ENCODE measurements at places on chromosomes 2 and 18.
A peak's percentile ranks its signal among the peaks of the same experiment; 100 is the strongest.

GRCh38 chr2:204030322-204030721, 93.8 kb downstream of the ICOS start:
- DNase-seq = no peak

DNA sequence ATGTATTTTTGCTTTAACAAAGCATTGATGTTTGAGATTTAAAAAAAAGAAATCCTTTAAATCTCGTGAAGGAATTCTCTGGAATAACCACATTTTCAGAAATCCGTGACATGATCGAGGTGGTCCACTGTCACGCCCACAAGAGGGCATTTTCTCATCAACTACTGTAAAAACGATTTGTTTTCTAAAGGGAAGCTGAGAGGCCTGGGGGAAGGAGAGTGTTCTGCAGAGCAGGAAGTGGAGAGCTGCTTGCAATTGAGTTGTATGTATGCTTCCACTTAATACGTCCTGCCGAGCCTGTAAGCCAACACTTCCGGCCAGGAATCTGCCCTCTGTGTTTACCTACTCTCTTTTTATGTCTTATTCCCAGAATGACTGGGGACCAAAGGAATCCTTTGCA, 19.4 kb downstream of the KLHL29 start:
- DNase-seq = peak; percentile 7

- peak; percentile 82 for DNase-seq
Measured at GRCh38 chr2:11829947-11830707, 83.7 kb downstream of the LPIN1 start.

DNA sequence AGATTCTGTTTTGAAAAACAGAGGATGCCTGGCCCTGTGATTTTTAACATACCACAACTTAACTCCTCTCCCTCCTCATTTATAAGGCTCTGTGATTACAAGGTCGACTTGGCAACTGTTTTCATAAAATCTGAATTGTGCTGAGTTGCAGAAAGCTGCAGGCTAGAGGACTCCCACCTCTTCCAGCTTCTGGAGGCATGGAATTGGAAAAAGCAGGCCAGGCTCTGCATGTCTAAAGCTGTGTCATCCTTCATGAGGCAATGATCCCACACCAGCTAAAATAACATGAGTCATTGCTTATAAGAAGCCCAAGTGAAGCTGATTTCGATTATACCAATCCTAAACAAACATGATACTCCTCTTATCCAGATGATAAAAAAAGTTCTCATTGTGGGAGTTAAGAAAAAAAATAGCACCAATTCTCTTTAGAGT, 11.7 kb downstream of the ARHGAP28 start:
- DNase-seq = no peak

- DNase-seq = no peak
Measured at GRCh38 chr2:65856928-65857327, 424.5 kb upstream of the SPRED2 start.

DNA sequence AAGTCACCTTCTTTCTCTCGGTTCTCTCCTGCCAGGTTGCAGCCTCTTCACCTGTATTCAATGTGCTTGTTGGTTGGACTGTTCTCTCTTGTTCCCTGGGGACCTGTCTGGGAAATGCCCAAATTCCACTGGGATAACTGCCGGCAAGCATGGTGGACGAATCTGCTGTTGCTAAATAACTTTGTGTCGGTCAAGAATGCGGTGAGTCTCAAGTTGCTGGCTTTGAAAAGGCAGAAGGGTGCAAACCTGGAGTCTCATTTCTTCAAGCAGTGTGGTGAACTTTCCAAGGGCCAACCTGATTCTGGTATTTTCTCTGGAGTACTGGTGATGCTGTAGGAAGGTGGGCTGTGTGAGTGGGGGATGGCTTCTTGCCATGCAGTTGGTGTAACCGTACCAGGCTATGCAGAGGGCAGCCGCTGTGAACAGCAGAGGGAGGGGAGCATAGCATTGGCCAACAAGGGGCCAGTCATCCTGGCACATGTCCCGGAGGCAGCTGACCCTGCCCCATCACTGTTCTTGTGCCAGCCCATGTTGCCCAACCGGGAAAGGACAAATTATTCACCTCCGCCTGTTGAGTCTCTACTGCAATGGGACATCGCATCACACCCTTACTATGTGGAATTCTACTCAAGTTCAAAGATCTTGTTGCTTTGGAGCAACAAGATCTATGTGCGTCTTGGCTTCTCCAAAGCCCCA, 88.1 kb upstream of the SEC11C start:
- DNase-seq = no peak

GRCh38 chr2:85753525-85754312, at the start of gene ATOH8:
ATOH8 (plus strand) TSS chr2:85753991; CDS start chr2:85754190, 199 bp downstream.
- peak; percentile 78 for DNase-seq

DNA sequence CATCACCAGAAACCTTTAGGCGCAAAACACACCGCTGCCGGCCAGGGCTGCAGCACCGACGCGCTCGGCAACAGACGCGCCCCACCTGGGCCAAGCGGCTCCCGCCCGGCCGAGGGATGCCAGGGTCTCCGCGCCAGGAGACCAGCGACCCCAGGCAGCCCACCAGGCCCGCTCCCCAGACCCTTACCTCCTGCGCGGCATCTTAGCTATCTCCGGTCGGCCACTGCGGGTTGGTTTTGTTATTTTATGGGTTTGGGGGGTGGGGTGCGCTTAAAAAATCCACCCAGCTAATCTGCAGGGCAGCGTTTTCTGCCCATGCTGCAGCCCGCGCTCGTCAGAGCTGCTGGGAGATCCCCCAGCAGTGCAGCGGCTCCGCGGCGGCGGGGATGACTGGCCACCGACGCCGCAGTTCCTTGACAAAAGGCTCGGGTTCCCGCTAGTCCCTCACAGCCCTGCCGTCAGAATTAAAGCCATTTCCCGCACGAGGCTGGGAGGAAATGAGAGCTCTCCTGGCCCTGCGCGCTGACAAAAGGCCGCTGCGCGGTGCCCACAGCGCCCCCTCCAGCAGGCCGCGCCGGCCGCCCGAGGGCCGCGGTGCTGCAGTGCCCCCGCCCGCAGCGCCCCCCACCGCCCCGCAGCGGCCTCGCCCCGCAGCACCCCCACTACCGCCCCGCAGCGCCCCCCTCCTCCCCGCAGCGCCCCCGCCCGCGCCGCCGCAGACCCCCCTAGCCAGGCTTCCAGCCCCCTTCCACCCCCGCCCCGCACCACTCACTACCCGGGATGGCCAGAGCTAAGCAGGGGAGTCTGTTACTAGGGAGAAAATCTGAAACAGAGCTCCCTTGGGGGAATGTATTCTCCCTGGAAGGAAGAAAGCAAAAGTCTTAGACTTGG, at the start of gene ADD2:
Gene ADD2 (minus strand): TSS at position 502 of the 891 bp plus-strand sequence. CDS start 61,792 bp downstream, outside the sequence.
- peak; percentile 59 for DNase-seq

DNA sequence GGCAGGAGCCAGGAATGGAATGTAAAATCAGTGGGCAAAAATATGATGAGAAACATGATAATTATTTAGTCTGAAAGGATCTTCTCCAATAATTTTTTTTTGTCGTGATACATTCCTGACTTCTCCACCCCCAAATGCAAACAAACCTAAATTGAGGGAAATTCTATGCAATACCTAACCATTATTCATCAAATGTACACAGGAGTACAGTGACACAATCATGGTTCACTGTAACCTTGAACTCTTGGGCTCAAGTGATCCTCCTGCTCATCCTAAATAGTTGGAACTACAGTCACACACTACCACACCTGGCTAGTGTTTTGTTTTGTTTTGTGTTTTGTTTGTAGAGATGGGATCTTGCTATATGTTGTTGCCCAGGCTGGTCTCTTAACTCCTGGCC, 46.5 kb downstream of the RAB10 start:
- DNase-seq = no peak

GRCh38 chr2:85611705-85612587, at the start of gene C2orf68:
C2orf68 (minus strand) TSS chr2:85612066; CDS start chr2:85611984, 82 bp downstream.
- peak; percentile 91 for DNase-seq

GRCh38 chr2:217751192-217751591, 251.6 kb downstream of the TNS1 start:
- DNase-seq = no peak

DNA sequence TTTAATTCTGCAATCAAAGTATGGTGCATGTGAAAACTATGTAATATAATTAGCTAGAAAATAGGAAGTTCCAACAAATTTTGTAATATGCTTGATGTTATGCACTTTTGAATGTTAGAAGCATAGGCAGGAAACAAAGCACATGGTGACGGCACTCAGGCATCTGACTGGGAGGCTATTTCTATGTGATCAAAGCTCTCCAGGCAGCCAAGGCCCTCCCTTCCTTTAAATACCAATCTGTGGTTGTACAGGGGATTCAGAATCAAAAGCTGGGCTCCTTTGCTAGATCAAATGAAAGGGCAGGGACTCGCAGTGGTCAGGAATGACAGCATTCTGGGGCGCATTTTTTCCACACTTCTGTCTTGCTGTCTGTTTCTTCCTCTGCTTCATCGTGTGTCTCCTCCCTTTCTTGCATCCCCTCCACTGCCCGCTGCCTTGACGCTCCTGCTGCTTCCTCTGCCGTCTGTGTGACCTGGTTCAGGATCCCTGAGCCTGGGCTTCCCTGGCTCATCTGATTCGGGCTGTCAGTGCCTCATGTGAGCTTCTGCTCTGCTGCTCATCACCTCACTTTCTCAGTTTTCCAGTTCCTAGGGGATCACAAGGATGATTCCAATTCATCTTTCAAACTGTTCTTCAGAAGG, 30.9 kb downstream of the TMEM182 start:
- no peak for DNase-seq

- DNase-seq = no peak
Measured at GRCh38 chr2:224036731-224037361, 2.2 kb downstream of the SERPINE2 start.

DNA sequence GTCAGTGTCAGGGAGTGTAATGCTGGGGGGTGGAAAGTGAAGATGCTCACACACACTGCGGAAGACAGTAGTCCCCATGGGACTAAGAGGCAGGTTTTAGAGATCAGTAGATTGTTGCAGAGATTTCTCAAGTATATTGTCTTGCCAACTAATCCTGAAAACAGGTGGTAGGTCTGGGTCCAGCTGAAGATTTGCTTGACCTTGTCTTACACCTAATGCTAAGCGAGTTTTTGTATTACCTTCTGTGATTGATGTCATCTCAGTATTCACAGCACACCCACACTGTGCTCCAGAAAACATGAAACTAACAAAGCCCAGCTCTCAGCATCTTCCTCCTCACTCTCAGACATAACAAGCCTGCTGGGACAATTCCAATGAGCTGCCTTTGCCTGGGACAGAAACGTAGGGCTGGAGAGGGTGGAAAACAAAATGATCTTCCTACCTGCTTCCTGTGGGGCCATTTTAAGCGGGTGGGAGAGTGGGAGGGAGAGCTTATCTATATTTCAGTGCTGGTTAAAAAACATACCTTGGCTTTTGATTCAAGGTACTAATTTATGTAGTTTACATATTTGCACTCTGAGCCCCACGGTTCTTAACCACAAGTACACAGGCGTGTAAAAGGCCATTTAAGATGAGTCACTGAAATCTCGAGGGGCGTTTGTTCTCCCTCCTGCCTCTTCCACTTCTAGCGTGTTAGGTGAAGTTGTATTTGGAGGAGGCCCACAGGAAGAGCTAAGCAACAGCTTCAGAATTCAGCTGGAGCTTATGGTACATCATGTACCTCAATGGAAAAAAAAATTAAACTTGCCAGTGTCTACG, 23.1 kb upstream of the RBMS1 start:
- no peak for DNase-seq

GRCh38 chr2:134564549-134564948, 154.3 kb downstream of the TMEM163 start:
- no peak for DNase-seq

- no peak for DNase-seq
Measured at GRCh38 chr2:207720517-207721187, 9.2 kb downstream of the CCNYL1 start.

DNA sequence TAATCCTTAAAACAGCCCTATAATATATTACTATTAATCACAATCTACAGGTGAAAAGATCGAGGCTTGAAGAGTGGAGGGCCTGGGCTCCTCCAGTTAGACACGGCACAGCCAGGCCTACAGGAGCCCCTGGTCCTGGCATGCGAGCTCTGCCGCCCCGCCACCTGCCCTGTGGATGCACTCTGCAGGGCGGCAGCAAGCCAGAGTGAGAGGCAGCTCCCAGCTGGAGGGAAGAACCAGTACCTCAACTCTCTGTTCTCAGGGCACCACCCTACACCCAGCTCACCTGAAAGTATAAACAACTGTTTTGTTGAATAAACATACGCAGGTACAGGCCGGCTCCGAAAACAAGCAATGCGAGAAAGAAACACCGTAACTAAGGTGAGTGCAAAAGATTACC, 34.6 kb downstream of the EIPR1 start:
- DNase-seq = no peak

GRCh38 chr18:78721238-78721875, 258.3 kb upstream of the SALL3 start:
- no peak for DNase-seq

DNA sequence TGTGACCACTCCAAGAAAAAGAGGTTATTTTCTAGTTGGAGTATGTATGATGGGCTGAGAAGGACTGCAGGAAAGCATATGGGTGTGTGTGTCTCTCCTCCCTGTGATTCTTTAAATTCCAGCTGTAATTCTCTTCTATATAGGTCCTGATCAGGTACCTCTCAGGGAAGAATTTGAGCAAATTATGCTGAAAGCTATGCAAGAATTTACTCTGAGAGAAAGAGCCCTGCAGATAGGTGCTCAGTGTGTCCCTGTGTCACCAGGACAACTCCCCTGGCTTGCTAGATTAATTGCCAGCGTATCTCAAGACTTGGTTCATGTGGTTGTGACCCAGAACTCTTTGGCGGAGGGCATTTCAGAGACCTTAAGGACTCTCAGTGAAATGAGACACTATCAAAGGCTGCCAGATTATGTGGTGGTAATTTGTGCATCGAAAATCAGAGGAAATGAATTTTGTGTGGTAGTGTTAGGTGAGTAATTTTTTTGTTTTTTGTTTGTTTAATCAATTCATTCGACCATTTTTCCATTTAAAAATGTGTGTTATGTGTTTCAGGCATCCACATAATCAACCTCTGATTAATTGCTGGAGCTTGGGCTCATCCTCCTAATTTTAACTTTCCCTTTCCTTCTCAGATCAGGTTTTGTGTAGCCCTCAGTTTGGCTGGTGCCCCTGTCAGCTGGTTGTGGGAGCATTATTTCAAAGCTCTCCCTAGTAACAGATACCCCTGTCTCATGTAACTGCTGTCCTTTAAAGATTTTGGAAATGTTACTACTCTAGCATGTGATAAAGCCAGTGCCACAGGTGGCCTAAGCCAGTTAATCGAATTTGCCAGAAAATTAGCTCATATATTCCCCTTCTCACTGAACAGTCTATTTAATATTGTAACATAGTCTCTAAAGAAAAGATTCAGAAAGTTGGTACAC, 150.9 kb downstream of the ESCO1 start:
- no peak for DNase-seq

GRCh38 chr2:203413796-203414195, 85.6 kb downstream of the ABI2 start:
- no peak for DNase-seq

All from head of caudate nucleus (tissue), 42 donors.